ENCODE measurements at places on chromosomes 7 and 10. TPM values are rescaled to one million over a fixed set of nuclear protein-coding genes. Genes with fewer than 3 reads are reported as not detected.

Gene SPDYE2
- 0.14 TPM for polyA plus RNA-seq

Gene TMEM130
- 2.1 TPM for polyA plus RNA-seq

Gene EFCAB10
- polyA plus RNA-seq = not detected

Gene EGFR
- polyA plus RNA-seq = 16.4 TPM

Gene SAMD9
- polyA plus RNA-seq = 2.3 TPM

Gene KAZALD1
- polyA plus RNA-seq = 5.9 TPM

Gene SPDYE16
- 0.23 TPM for polyA plus RNA-seq

Gene ZC3HAV1L
- polyA plus RNA-seq = 3.3 TPM

Gene ODAD2
- polyA plus RNA-seq = 1.6 TPM

Gene PITX3
- polyA plus RNA-seq = 0.08 TPM

Gene SKAP2
- 27.2 TPM for polyA plus RNA-seq

Gene TAS2R40
- not detected for polyA plus RNA-seq

Gene PTEN
- 37.6 TPM for polyA plus RNA-seq
